NCI-H2081 treated with DMSO at 0.1 percent for 48 hours (cell line): ENCODE measurements at places on chromosomes 13 and 19.

DNA sequence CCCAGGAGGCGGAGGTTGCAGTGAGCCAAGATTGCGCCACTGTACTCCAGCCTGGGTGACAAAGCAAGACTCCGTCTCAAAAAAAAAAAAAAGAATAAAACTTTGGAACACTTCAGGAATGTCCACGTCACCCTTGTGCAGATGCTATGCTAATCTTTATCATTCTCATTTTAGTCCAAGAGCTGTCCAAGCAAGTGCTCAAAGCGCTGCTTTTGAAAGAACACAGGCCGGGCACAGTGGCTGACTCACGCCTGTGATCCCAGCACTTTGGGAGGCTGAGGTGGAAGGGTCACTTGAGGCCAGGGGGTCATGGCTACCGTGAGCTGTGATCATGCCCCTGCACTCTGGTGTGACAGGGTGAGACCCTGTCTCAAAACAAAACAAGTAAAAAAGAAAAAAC is 11.1 kb upstream of the UQCR11 start:
- DNase-seq = no peak

GRCh38 chr13:95111608-95112007 is 189.6 kb downstream of the ABCC4 start:
- no peak for DNase-seq

DNA sequence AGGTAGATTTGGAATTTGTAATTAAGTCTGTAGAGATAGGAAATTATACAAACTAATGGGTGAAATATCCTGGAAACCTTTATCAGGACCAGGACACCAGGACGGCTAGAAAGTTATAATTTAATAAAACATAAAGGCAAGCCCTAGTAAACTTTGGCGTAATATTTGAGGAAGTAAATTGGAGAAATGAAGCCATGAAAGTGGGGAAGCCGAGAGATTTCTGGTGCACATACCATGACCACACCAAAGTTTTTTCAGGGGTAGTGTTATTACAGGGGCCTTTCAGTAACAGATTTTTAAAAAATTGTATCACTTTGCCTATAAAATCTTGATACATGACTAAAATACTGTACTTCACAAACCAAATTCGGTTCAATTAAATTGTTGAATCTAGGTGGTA is 54.7 kb upstream of the URAD start:
- no peak for DNase-seq

DNA sequence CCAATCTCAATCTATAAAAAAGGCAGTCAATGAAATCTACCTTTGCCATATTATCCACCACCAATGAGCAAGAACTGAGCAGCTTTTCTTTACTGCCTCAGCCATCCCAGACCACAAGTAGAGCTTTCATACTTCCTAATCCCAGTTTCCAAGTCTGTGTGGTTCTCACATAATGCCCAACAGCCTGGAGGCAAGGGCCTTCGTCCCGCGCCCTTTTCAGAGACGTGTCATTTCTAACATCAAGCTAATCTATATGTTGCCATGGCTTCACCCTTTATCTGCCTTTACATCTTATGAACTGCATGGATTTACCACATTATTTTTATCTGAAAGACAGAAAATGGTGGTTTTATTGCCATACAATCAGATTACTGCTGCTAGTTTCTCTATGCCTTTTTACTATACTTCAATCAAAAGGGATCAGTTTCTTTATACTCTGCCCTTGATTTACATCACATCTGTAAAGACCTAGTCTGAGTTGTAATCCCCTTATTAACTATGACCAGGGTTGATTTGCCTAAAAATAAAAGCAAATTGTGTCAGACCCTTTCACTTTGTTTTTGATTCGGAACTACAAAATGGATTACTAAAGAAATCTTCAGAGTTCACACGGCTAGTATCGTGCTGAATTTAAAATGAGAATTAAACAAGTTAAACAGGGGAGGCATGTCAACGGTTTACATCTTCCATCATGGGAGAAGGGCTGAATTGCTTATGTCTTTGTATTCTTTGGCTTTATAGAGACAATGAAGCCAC is 5.9 kb downstream of the EFNB2 start:
- DNase-seq = no peak

GRCh38 chr19:47022541-47023447 is 3.2 kb downstream of the NPAS1 start:
- DNase-seq = no peak

DNA sequence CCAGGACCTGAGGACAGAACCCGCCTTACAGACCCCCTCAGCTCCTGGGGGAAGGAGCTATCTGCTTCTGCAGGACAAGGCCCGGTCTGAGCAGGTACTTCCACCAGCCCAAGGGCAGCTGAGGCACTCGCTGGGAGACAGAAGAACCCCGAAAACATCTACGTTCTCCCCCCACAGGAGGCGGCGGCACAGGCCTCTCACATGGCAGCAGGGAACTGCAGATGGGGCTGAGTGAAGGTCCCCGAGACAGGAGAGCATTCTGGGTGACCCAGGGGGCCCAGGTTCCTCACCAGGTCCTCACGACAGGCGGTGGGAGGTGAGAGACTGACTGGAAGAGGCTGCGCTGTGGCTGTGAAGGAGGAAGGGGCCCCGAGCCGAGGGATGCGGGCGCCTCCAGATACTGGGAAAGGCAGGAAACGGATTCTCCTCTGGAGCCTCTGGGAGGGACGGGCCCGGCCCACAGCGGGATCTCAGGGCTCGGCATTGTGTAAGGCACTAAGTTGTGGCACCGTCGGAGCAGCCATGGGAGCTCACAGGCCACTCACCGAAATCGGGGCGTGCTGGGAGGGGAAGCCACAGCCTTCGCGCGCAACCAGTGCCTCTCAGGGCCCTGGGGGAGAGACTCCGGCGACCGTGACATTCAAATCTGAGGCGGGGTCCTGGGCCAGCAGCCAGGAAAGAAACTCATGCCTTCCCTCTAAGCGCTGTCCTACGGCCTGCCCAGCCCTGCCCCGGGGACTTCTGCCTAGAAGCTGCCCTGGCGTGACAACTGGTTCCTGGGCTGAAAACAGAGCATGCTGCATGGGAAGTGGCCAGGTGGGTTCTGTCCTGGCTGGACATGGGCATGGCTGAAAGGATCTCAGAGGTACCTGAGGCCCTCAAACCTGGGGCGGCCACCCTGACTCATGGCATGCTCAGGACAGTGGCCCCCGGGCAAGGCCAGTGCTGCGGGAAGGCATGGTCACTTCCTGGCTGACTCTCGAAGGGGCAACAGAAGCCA is 14.0 kb downstream of the RPL36 start:
- DNase-seq = no peak

DNA sequence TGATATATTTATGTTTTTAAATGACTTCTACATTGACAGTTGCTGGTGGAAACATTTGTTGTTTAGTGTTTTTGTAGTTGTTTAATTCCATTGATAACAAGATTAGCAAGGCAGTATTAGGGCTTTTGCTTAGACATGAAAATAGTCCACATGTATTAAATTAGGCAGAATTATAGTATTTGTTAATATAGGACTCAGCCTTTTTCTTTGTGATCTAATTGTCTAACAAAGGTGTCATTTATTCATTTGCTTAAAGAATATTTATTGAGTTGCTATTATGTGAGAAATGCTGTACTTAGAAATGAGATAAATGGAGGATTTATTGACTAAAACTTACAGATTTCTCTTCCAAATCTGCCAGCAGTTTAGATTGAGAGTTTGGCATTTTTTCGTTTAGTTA is 41.7 kb upstream of the KCTD4 start:
- no peak for DNase-seq

DNA sequence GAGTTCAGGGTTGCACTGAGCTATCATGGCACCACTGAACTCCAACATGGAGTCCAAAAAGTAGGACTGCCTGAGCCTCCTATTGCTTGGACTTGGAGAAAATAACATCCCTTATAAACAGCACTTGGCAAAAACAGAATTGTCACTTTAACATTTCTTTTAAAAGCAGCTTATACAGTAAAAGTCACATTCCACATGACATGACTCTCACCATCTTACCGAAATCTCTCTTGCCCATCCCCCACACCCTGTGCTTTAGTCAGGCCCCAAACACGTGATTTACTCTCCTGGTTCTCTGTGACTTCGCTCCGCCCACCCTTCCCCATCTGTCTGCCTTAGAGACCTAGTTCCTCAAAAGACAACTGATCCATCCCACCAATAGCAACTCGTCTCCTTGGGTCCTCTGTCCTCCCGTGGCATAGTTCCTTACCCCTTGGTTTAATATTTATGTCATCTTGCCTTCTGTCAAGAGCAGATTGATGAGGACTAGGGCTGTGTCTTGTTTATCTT is 4.6 kb downstream of the SAFB start:
- DNase-seq = no peak

GRCh38 chr13:46846726-46847125 is 49.8 kb upstream of the ESD start:
- no peak for DNase-seq

DNA sequence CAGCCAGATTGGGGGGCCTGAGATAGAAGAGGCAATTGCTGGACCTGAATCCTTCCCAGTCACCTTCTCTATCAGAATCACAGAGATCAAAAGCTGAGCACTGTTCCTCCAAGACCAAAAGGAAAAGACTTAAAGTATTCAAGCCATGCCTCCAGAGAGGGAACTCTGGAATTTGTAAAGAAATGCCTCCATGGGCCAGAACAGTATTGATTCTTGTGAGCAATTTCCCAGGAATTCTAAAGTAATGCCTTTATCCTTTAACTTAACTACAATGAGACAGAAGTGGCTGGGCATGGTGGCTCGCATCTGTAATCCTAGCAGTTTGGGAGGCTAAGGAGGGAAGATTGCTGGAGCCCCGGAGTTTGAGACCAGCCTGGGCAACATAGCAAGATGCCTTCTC is 148.8 kb downstream of the FLT1 start:
- DNase-seq = no peak

GRCh38 chr19:33273881-33274662 is 28.3 kb downstream of the CEBPA start:
- no peak for DNase-seq

GRCh38 chr19:33456076-33456844 is 65.3 kb downstream of the PEPD start:
- DNase-seq = no peak

GRCh38 chr19:10861103-10861651 is 10.2 kb upstream of the CARM1 start:
- DNase-seq = no peak

- DNase-seq = no peak
Measured at GRCh38 chr19:30857966-30858490, 485.8 kb downstream of the ZNF536 start.

DNA sequence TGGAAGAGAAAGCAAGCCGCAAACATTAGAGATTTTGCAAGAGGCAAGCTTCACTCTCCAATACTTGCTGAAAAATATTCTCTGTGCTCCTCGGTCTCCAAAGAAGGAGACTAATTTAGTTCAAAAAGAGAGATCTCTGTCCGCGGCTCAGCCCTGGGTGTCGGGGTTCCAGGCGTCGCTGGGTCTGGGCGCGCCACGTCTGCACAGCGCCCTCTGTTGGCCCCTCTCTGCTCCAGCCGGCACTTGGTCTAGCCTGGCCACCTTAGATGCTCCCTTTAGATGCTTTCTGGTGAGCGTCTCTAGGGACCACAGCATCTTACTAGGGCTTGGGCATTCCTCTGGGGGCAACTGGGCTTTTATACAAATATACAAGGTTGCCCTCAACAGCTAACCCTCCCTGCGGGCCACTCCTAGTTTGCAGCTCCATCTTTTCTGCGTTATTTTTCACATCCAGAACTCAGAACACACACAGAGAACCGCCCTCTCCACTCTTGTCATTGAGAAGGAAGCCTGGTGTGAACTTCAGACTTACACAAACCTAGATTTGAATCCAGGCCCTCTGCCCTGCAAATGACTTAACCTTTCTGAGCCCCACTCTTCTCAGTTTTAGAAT is 78.3 kb downstream of the CYSLTR2 start:
- no peak for DNase-seq

GRCh38 chr13:53144826-53145225 is 116.2 kb downstream of the OLFM4 start:
- no peak for DNase-seq

DNA sequence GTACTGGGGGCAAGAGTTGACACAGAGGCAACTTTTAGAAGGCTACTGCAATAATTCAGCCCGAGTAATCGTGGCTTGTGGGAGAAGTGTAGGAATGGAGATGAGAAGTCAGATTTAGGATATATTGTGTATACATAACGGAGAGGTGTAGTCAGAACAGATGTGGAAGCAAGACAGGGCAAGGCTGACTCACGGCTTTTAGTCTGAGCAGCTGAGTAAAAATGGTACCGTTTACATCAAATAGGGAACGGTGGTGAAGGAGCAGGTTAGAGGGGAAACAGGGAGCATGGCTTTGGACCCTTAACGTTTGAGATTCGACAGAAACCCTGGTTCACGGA is 796 bp upstream of the LSM14A start:
- DNase-seq = no peak

GRCh38 chr13:43407023-43407581 is 379.7 kb downstream of the ENOX1 start:
- no peak for DNase-seq

DNA sequence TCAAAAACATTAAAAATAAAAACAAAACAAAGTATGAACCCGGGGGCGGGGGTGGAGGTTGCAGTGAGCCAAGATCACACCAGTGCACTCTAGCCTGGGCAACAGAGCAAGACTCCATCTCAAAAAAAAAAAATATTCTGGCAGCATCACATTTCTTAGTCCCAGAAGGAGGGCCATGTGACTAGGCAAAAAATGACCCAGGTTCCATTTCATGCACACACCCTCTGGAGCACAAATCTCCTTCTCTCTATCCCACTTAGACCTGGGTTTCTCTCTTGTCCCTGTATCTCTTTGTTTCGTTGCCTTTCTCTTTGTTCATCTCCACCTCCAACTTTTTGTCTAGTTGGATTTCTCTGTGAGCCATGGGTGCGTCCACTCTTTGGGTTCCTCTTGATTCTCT is 6.2 kb upstream of the CYP2A7 start:
- DNase-seq = no peak

- DNase-seq = no peak
Measured at GRCh38 chr13:76715621-76716020, 170.6 kb downstream of the KCTD12 start.

GRCh38 chr13:72495681-72496080 is 231.7 kb downstream of the MZT1 start:
- no peak for DNase-seq

GRCh38 chr19:30235946-30236345 is 136.2 kb upstream of the ZNF536 start:
- DNase-seq = no peak

DNA sequence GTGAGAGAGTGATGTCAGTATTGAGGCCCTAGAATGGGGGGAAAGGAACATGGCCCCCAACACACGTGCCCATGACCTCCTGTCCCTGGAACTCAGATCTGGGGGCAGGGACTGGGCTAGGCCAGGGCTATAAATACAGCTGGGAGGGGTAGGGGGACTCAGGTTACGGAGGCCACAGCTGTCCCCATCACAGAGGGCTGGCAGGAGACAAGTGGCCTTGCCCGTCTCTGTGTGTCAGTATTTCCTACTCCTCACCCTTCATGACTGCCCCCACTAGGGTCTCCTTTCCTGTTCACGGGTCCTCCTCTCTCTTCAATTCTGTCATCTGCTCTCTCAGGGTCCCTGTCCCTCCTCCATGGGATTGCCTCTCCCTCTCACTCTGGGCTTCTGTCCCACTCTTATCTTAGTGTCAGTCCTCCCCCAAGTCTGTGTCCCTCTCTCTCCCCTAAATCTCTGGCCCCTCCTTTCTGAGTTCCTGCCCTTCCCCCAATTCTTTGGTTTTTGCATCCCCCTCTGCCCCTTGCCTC is 687 bp upstream of the HRC start:
- no peak for DNase-seq

GRCh38 chr13:96958286-96958891 is 35.9 kb downstream of the OXGR1 start:
- DNase-seq = no peak

GRCh38 chr19:49441960-49442350 is 628 bp upstream of the SLC17A7 start:
- no peak for DNase-seq
